ENCODE measurements at places on chromosomes 11 and 22. TPM values are rescaled to one million over a fixed set of nuclear protein-coding genes. Genes with fewer than 3 reads are reported as not detected.

EIF3L gene
- 496 TPM for total RNA-seq

LRRC10B gene
- not detected for total RNA-seq

OR8G5 gene
- total RNA-seq: not detected

YPEL4 gene
- total RNA-seq: 2.3 TPM

NOL12 gene
- 32.8 TPM for total RNA-seq

OR4D5 gene
- total RNA-seq: not detected

MUC2 gene
- total RNA-seq: not detected

OR4S2 gene
- total RNA-seq: not detected

TMEM121B gene
- 0.13 TPM for total RNA-seq

OR2AG1 gene
- not detected for total RNA-seq

MPPED1 gene
- not detected for total RNA-seq

POLR2F gene
- 36.2 TPM for total RNA-seq

CELF1 gene
- total RNA-seq: 97.2 TPM

- H3K4me3 ChIP-seq: no peak overlapping the region
- H3K27ac ChIP-seq: no peak overlapping the region
- no peaks in the 10 kb centered on the region for H3K36me3 ChIP-seq
Measured at GRCh38 chr11:16814410-16815046, 76.1 kb downstream of the C11orf58 start.

DNA sequence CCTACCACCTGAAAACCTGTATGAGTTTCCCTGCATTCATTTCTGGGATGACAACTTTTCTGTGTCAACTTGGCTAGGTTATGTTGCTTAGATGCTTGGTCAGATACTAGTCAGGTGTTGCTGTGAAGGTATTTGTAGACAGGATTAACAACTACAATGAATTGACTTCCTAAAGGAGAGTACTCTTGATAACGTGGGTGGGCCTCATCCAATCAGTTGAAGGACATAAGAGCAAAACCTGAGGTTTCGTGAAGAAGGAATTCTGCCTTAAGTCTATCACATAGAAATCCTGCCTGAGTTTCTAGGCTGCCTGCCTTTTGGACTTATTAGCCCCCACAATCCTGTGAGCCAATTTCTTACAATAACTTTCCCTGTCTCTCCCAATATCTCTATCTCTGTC is 81.2 kb upstream of the TBCEL start:
- no peak for DNase-seq
- no peak overlapping the region for H3K4me3 ChIP-seq
- no peaks in the 10 kb centered on the region for H3K27me3 ChIP-seq

- no peaks in the 10 kb centered on the region for H3K27me3 ChIP-seq
- peaks cover 70% of the 10 kb centered on the region for H3K4me1 ChIP-seq
- DNase-seq: no peak
- H3K4me3 ChIP-seq: peak overlapping the region; percentile 24
- H3K27ac ChIP-seq: peak overlapping the region; percentile 50
Measured at GRCh38 chr11:118785362-118785761, 5.6 kb downstream of the DDX6 start.

- H3K4me1 ChIP-seq: peaks cover 44% of the 10 kb centered on the region
- H3K36me3 ChIP-seq: no peaks in the 10 kb centered on the region
- H3K27ac ChIP-seq: no peak overlapping the region
- no peaks in the 10 kb centered on the region for H3K27me3 ChIP-seq
- no peak for DNase-seq
Measured at GRCh38 chr22:22772883-22773282, 114.7 kb upstream of the IGLL5 start.

GRCh38 chr11:12218909-12219308 is 108.5 kb downstream of the MICAL2 start:
- H3K27ac ChIP-seq: no peak overlapping the region
- H3K4me3 ChIP-seq: no peak overlapping the region
- DNase-seq: no peak
- no peaks in the 10 kb centered on the region for H3K36me3 ChIP-seq
- H3K4me1 ChIP-seq: peaks cover 22% of the 10 kb centered on the region
- H3K27me3 ChIP-seq: no peaks in the 10 kb centered on the region

GRCh38 chr11:132874638-132875037 is 657.7 kb downstream of the OPCML start:
- DNase-seq: no peak
- no peak overlapping the region for H3K4me3 ChIP-seq
- no peak overlapping the region for H3K27ac ChIP-seq
- H3K36me3 ChIP-seq: no peaks in the 10 kb centered on the region

- H3K4me3 ChIP-seq: no peak overlapping the region
- no peak for DNase-seq
- H3K36me3 ChIP-seq: no peaks in the 10 kb centered on the region
- no peaks in the 10 kb centered on the region for H3K27me3 ChIP-seq
- H3K4me1 ChIP-seq: no peaks in the 10 kb centered on the region
- no peak overlapping the region for H3K27ac ChIP-seq
Measured at GRCh38 chr11:33379947-33380346, 122.8 kb downstream of the HIPK3 start.

- H3K4me3 ChIP-seq: no peak overlapping the region
- no peak overlapping the region for H3K27ac ChIP-seq
- peaks cover 5% of the 10 kb centered on the region for H3K4me1 ChIP-seq
- H3K27me3 ChIP-seq: no peaks in the 10 kb centered on the region
Measured at GRCh38 chr22:38223289-38223960, 21.6 kb downstream of the MAFF start.

GRCh38 chr22:36220451-36220921 is 18.8 kb downstream of the APOL2 start:
- H3K27me3 ChIP-seq: no peaks in the 10 kb centered on the region
- peaks cover 3% of the 10 kb centered on the region for H3K36me3 ChIP-seq
- no peak for DNase-seq
- no peak overlapping the region for H3K4me3 ChIP-seq

DNA sequence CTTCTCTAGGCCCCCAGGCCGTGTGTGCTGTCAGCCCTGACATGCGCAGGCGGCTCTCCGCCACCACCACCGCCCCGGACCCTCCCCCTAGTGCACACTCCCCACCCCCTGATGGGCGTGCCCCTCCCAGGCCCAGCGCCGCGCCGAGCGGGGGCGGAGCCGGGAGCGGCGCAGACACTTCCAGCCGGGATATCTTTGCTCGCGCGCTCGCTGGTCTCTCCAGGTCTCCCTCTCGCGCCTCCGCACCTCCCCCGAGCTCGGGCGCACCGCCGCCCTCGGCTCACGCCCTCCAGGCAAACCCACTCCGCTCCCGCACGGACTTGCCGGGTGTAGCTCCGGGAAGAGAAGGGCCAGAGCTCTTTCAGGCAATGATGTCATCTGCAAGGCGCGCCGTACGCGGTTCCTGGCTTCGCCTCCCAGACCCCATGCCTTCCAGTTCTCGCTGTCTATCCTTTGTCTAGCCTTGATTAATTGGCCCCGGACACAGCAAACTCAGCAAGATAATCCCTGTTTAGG is at the start of gene SCN3B:
TSS of gene SCN3B (minus strand) at position 59 of the 516 bp plus-strand sequence. CDS start 823 bp downstream, outside the sequence.
- peaks cover 16% of the 10 kb centered on the region for H3K27me3 ChIP-seq
- no peaks in the 10 kb centered on the region for H3K36me3 ChIP-seq
- DNase-seq: no peak
- H3K4me1 ChIP-seq: no peaks in the 10 kb centered on the region
- peak within 1 kb of the TSS; percentile 44 for H3K4me3 ChIP-seq
- no peak within 1 kb of the TSS for H3K27ac ChIP-seq

GRCh38 chr11:96620464-96621044 is 230.7 kb downstream of the JRKL start:
- H3K27me3 ChIP-seq: no peaks in the 10 kb centered on the region
- DNase-seq: no peak
- no peaks in the 10 kb centered on the region for H3K4me1 ChIP-seq
- H3K27ac ChIP-seq: no peak overlapping the region

DNA sequence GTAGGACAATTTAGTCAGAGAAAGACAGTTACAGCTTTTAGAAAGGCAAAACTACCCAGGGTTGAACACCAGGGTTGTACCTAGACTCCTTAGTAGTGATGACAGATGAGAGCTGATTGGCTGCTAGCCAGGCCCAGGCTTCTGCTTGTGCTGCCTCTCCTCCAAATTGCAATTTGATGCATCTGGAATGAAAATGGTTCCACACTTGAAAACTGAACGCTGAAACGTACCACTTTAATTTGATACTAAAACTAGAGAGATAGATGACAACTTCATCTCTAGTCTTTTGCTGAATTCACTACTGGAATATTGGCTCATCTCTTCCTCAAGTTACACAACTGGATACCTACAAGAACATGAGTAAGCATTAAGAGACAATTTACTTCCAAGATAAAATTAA is 19.2 kb upstream of the FNBP4 start:
- no peak overlapping the region for H3K4me3 ChIP-seq
- H3K27me3 ChIP-seq: no peaks in the 10 kb centered on the region
- peaks cover 34% of the 10 kb centered on the region for H3K36me3 ChIP-seq
- H3K27ac ChIP-seq: no peak overlapping the region

- DNase-seq: no peak
- H3K4me1 ChIP-seq: peaks cover 40% of the 10 kb centered on the region
- no peak overlapping the region for H3K4me3 ChIP-seq
- H3K27me3 ChIP-seq: no peaks in the 10 kb centered on the region
Measured at GRCh38 chr22:20573176-20573832, 65.9 kb downstream of the MED15 start.

DNA sequence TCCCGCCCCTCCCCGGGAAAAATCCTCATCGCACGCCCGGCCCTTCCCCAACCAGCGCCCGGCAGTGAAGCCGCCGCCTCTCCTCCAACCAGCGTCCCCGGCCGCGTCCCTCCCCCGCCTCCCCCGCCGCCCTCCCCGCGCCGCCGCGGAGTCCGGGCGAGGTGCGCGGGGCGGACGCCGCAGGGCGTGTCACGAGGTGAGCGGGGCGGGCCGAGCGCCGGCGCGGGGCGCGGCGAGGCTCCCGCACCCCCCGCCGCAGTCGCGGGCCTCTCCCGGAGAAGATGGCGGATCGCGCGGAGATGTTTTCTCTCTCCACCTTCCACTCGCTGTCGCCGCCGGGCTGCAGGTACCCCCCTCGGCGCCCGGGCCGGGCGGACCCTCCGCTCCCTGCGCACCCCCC is at the start of gene MAPK8IP2:
TSS of gene MAPK8IP2 (plus strand) at position 256 of the 400 bp plus-strand sequence. CDS start at position 282, 26 bp downstream.
- peaks cover 5% of the 10 kb centered on the region for H3K27me3 ChIP-seq
- no peaks in the 10 kb centered on the region for H3K36me3 ChIP-seq
- H3K4me3 ChIP-seq: no peak within 1 kb of the TSS
- DNase-seq: no peak
- H3K27ac ChIP-seq: no peak within 1 kb of the TSS

GRCh38 chr22:42974223-42974622 is 40.7 kb downstream of the PACSIN2 start:
- DNase-seq: no peak
- H3K27me3 ChIP-seq: no peaks in the 10 kb centered on the region
- no peak overlapping the region for H3K4me3 ChIP-seq
- no peaks in the 10 kb centered on the region for H3K4me1 ChIP-seq

- no peaks in the 10 kb centered on the region for H3K27me3 ChIP-seq
- no peak for DNase-seq
- H3K27ac ChIP-seq: no peak overlapping the region
- H3K4me3 ChIP-seq: no peak overlapping the region
Measured at GRCh38 chr11:36605221-36606216, 7.5 kb upstream of the RAG2 start.

DNA sequence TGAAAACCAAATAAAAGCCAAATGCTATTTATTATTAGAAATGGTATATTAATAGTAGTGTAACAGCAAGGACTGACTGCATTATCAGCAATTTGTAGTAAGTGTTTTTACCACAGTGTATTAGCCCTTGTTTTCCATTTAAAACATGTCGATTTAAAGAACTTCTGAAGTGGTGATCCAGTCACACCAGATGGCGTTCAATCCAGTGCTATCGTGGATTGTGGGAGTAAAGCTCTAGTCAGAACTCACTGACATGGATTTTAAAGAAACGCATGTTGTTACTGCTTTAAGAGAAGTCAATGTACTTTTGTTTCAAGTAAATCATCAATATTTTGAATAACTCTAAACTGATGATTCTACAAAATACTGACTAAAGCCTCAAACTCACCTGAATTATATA is 51.1 kb downstream of the LARGE2 start:
- no peaks in the 10 kb centered on the region for H3K27me3 ChIP-seq
- H3K36me3 ChIP-seq: peaks cover 4% of the 10 kb centered on the region
- no peaks in the 10 kb centered on the region for H3K4me1 ChIP-seq
- H3K4me3 ChIP-seq: no peak overlapping the region

GRCh38 chr11:73661035-73661628 is 14.8 kb downstream of the PLEKHB1 start:
- no peak overlapping the region for H3K27ac ChIP-seq
- H3K4me1 ChIP-seq: peaks cover 15% of the 10 kb centered on the region
- no peaks in the 10 kb centered on the region for H3K27me3 ChIP-seq
- H3K4me3 ChIP-seq: no peak overlapping the region
- DNase-seq: peak; percentile 71
- H3K36me3 ChIP-seq: peaks cover 4% of the 10 kb centered on the region

DNA sequence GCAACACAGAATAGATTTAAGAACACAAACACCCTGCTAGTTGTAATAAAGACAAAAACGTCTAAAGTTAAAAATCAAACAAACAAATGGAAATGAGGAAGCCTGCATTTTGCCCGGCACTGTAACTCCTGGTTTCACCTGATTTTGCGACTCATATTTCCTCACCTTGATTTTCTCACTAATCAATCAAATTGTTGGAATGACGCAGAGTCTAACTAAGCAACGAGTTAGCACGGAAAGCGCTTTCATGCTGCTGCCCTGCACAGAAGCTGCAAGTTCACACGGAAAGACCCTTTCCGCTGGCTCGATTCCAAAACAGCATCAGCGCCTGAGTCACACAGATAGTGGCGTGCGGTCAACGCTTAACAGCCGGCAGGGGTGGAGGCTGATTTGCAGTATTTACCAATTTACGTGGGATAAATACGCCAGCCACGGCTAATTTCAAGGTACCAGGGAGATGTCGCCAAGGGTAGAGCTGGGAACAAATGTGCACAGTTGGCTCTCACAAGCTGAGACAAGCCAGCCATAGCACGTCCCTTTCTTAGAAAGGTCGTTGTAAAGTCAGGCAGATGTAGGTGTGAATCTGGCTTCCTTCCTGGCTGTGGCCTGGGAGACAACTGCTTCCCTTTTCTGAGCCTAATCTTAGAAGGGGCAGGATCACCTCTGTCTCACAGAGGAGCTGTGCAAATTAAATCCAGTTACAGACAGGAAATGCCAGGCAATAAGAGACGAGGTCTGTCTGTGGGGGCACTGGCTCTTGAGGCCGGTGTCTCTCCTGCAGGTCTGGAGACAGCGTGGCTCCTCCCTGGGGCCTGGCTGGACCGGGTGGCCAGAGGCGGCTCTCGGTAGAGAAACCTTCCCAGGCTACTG is 76.9 kb upstream of the TTLL12 start:
- DNase-seq: peak; percentile 11
- no peaks in the 10 kb centered on the region for H3K27me3 ChIP-seq
- H3K4me1 ChIP-seq: peaks cover 23% of the 10 kb centered on the region
- H3K36me3 ChIP-seq: no peaks in the 10 kb centered on the region
